ENCODE measurements at places on chromosomes 11 and 22. TPM values are rescaled to one million over a fixed set of nuclear protein-coding genes. Genes with fewer than 3 reads are reported as not detected.

- H3K27me3 ChIP-seq = peaks cover 14% of the 10 kb centered on the region
- DNase-seq = no peak
- H3K27ac ChIP-seq = peak overlapping the region; percentile 34
- peak overlapping the region; percentile 51 for H3K4me3 ChIP-seq
- H3K4me1 ChIP-seq = peaks cover 28% of the 10 kb centered on the region
These were observed 36.1 kb upstream of the OR8B8 start for GRCh38 chr11:124481365-124482323.

GRCh38 chr11:95102733-95103132 lies 13.1 kb downstream of the ENDOD1 start:
- peaks cover 31% of the 10 kb centered on the region for H3K4me1 ChIP-seq
- H3K4me3 ChIP-seq = no peak overlapping the region
- H3K27ac ChIP-seq = no peak overlapping the region
- H3K27me3 ChIP-seq = no peaks in the 10 kb centered on the region
- no peak for DNase-seq

GRCh38 chr11:115905341-115906000 lies 401.3 kb upstream of the CADM1 start:
- no peaks in the 10 kb centered on the region for H3K27me3 ChIP-seq
- no peak overlapping the region for H3K4me3 ChIP-seq
- DNase-seq = no peak
- H3K27ac ChIP-seq = no peak overlapping the region
- no peaks in the 10 kb centered on the region for H3K36me3 ChIP-seq

GRCh38 chr11:24819006-24819405 lies 322.2 kb downstream of the LUZP2 start:
- H3K4me1 ChIP-seq = no peaks in the 10 kb centered on the region
- no peaks in the 10 kb centered on the region for H3K36me3 ChIP-seq
- H3K27me3 ChIP-seq = no peaks in the 10 kb centered on the region
- H3K27ac ChIP-seq = no peak overlapping the region
- no peak for DNase-seq

- H3K36me3 ChIP-seq = no peaks in the 10 kb centered on the region
- no peaks in the 10 kb centered on the region for H3K4me1 ChIP-seq
- no peak overlapping the region for H3K4me3 ChIP-seq
- no peak for DNase-seq
- H3K27me3 ChIP-seq = no peaks in the 10 kb centered on the region
- no peak overlapping the region for H3K27ac ChIP-seq
These were observed 364.3 kb downstream of the LARGE1 start for GRCh38 chr22:33555814-33556522.

GRCh38 chr11:7046474-7047175 lies 26.3 kb downstream of the NLRP14 start:
- H3K4me3 ChIP-seq = no peak overlapping the region
- no peak for DNase-seq
- H3K27me3 ChIP-seq = no peaks in the 10 kb centered on the region
- H3K27ac ChIP-seq = no peak overlapping the region
- no peaks in the 10 kb centered on the region for H3K36me3 ChIP-seq

DNA sequence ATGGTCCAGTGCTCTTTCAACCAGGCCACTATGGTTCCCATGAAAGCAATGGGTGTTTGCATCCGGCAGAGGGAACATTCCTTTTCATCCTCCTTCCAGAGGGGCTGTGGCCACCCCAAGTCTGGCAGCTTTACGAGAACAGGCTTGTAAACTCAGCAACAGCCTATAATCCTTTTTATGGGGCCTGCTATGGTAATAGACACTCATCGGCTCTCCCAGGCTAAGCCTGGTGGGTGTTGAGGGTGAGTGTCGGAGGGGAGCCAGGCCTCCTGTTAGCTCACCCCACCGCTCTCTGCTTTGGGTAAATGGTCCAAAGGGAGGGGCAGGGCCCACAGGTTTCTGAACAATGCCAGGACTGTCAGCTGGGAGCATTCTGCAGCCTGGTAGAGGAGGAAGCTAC lies 111.6 kb upstream of the CD82 start:
- DNase-seq = no peak
- H3K4me3 ChIP-seq = no peak overlapping the region
- no peaks in the 10 kb centered on the region for H3K36me3 ChIP-seq
- no peaks in the 10 kb centered on the region for H3K4me1 ChIP-seq
- no peak overlapping the region for H3K27ac ChIP-seq

GRCh38 chr11:114819028-114819427 lies 140.7 kb downstream of the NXPE2 start:
- no peaks in the 10 kb centered on the region for H3K36me3 ChIP-seq
- H3K27ac ChIP-seq = no peak overlapping the region
- DNase-seq = no peak
- H3K4me1 ChIP-seq = no peaks in the 10 kb centered on the region

DNA sequence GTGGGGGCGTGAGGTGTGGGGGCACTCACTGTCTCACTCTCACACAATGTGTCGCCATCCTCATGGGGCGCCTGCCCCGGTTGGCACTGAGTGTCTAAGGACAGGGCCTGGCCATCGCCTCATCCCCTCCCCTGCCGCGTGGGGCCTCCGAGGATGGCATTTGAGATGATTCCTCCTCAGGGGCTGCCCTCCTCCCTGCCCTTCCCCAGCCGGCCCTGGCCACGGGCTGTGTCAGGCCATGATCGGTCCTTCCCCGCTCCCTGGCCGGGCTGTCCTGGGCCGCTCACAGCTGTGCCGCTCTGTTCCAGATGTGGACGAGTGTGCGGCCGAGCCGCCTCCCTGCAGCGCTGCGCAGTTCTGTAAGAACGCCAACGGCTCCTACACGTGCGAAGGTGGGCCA lies 4.5 kb downstream of the CRELD2 start:
- H3K36me3 ChIP-seq = peaks cover 8% of the 10 kb centered on the region
- H3K4me3 ChIP-seq = no peak overlapping the region
- H3K27ac ChIP-seq = no peak overlapping the region
- no peaks in the 10 kb centered on the region for H3K27me3 ChIP-seq
- H3K4me1 ChIP-seq = peaks cover 9% of the 10 kb centered on the region
- no peak for DNase-seq

DNA sequence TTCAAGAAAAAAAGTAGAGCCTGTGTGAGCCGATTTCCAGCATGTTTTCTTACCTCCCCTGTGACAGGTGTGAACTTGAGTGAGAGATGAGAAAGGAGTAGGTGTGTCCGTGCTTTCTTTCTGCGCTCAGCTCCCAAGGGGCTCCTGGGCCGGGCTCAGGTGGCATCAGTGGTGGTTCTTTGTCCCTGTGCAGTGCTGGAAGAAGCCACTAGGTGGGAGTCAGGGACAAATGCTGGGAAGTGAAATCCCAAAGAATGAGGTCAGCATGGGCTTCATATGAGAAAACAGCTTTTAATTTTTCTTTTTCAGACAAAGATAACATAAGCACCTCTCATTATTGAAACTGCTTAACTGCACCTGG lies 57.8 kb downstream of the PPFIBP2 start:
- no peaks in the 10 kb centered on the region for H3K36me3 ChIP-seq
- H3K27ac ChIP-seq = no peak overlapping the region
- H3K4me1 ChIP-seq = peaks cover 25% of the 10 kb centered on the region
- no peaks in the 10 kb centered on the region for H3K27me3 ChIP-seq
- DNase-seq = peak; percentile 51
- H3K4me3 ChIP-seq = no peak overlapping the region

- peak overlapping the region; percentile 57 for H3K4me3 ChIP-seq
- peak overlapping the region; percentile 98 for H3K27ac ChIP-seq
- H3K4me1 ChIP-seq = peaks cover 49% of the 10 kb centered on the region
- H3K27me3 ChIP-seq = no peaks in the 10 kb centered on the region
- no peak for DNase-seq
These were observed 2.3 kb downstream of the MALAT1 start for GRCh38 chr11:65501186-65501471.

DNA sequence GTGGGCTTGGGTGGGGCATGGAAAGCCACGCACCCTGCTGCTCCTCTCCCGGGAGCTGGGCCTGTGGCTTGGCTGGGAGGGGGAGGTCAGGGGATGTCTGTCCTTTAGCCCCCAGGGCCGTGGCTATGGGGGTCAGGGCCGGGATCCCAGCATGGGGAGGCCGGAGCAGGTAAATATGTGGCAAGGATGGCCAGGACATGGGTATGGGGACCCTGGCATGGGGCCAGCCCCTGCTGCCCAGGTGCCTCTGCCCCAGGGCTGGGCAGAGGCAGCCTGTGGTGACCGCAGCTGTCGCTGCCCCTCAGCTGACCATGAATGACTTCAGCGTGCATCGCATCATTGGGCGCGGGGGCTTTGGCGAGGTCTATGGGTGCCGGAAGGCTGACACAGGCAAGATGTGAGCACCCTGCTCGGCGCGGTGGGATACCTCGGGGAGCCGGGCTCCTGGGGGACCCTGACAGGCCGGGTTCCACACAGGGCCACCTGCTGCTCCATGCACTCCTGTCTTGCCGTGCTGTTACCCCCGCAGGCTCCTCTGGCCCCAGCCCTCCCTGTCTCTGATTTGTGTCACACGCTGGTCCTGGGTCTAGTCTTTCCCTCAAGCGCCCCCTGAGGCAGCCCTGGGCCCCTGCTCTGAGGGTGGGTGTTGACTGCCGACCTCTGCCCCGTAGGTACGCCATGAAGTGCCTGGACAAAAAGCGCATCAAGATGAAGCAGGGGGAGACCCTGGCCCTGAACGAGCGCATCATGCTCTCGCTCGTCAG lies 8.1 kb upstream of the ANKRD13D start:
- H3K27ac ChIP-seq = no peak overlapping the region
- no peaks in the 10 kb centered on the region for H3K27me3 ChIP-seq
- peaks cover 19% of the 10 kb centered on the region for H3K4me1 ChIP-seq
- H3K36me3 ChIP-seq = peaks cover 27% of the 10 kb centered on the region
- H3K4me3 ChIP-seq = no peak overlapping the region

GRCh38 chr22:33109514-33110430 lies 51.6 kb upstream of the SYN3 start:
- H3K27ac ChIP-seq = no peak overlapping the region
- no peaks in the 10 kb centered on the region for H3K27me3 ChIP-seq
- no peak for DNase-seq
- no peaks in the 10 kb centered on the region for H3K36me3 ChIP-seq

DNA sequence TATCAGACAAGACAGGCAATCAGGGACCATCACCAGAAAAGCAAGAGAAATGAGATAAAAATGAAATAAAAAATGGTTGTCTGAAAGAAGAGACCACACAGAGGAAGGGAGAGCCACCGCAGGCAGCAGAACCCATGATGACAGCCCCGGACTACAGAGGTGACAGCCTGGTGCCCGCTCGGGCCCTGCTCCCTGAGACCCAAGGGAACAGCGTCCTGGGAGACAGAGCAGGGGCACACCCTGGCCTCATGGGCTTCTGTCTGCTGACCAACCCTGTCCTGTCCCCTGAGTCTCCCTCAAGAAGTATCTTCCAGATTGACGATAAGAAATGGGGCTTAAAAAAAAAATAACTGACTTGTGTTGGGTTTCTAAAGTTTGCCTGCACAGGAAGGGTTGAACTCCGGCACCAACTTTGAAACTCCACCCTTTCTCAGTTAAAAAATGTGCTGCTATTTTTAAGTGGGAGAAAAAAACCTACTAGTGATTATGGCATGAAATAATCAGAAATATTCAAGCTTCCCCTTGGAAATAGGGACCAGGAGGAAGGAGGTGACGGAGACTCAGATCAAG lies 70.1 kb upstream of the TTLL12 start:
- H3K4me1 ChIP-seq = peaks cover 19% of the 10 kb centered on the region
- H3K4me3 ChIP-seq = no peak overlapping the region
- no peak for DNase-seq

DNA sequence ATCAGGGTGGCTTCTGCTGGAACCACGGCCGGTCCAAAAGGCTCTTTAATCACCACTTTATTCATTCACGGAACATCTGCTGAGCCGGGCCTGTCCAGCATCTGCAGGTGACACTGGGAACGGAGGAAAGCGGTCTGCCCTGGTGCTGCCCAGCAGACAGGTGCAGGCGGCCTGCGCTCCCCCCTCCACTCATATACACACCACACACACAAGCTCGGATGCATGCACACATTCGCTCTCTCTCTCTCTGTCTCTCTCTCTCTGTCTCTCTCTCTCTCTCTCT lies 736.9 kb downstream of the BRD1 start:
- no peak overlapping the region for H3K4me3 ChIP-seq
- H3K4me1 ChIP-seq = no peaks in the 10 kb centered on the region
- no peaks in the 10 kb centered on the region for H3K27me3 ChIP-seq
- no peak overlapping the region for H3K27ac ChIP-seq
- no peak for DNase-seq

DNA sequence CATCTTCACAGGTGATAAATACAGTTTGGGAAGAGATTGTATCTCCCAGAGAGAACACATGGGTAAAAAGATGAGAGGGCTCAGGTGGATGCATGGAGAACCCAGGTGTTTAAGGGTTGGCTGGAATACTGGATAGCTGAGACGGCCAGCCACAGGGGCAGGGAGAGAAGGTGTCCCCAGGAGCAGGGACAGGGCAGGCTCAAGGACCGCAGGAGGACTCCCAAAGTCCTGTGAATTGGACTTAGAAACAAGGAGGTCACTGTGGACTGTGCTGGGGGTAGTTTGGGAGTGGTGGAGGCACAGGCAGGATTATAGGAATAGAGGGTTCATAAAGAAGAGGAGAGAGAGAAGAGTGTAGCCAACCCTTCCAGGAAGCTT lies 103.8 kb upstream of the PARVA start:
- no peaks in the 10 kb centered on the region for H3K27me3 ChIP-seq
- DNase-seq = no peak
- H3K36me3 ChIP-seq = no peaks in the 10 kb centered on the region
- no peak overlapping the region for H3K4me3 ChIP-seq
- peaks cover 8% of the 10 kb centered on the region for H3K4me1 ChIP-seq
- H3K27ac ChIP-seq = no peak overlapping the region

GRCh38 chr22:46077669-46078099 lies 72.6 kb upstream of the PPARA start:
- no peak for DNase-seq
- H3K36me3 ChIP-seq = peaks cover 7% of the 10 kb centered on the region
- peaks cover 61% of the 10 kb centered on the region for H3K4me1 ChIP-seq
- H3K4me3 ChIP-seq = peak overlapping the region; percentile 90
- H3K27me3 ChIP-seq = no peaks in the 10 kb centered on the region

DNA sequence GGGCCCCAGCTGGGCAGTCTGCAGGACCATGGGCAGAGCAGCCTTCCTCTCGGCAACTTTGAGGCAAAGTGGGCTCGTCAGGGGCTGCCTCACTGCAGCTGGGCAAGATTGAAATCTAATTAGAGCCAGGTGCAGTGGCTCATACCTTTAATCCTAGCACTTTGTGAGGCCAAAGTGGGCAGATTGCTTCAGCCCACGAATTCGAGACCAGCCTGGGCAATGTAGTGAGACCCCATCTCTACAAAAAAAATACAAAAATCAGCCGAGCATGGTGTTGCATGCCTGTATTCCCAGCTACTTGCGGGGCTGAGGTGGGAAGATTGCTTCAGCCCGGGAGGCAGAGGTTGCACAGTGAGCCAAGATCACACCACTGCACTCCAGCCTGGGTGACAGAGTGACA lies 34.2 kb downstream of the ARHGAP8 start:
- H3K27me3 ChIP-seq = no peaks in the 10 kb centered on the region
- DNase-seq = no peak
- peaks cover 9% of the 10 kb centered on the region for H3K4me1 ChIP-seq
- H3K27ac ChIP-seq = no peak overlapping the region

The PHLDA2 gene
- total RNA-seq = 309 TPM

The ADAMTS8 gene
- 0.07 TPM for total RNA-seq

The KRTAP5-8 gene
- total RNA-seq = not detected

The SAA2 gene
- total RNA-seq = 5.2 TPM

The SGSM1 gene
- total RNA-seq = 5.1 TPM

The KCNJ5 gene
- total RNA-seq = 0.17 TPM

The SHISAL1 gene
- not detected for total RNA-seq

The SLC1A2 gene
- total RNA-seq = 0.25 TPM

The TST gene
- total RNA-seq = 32.1 TPM

All from HCT116 (cell line).